ENCODE measurements at places on chromosomes 4 and X.
A peak's percentile ranks its signal among the peaks of the same experiment; 100 is the strongest.

DNA sequence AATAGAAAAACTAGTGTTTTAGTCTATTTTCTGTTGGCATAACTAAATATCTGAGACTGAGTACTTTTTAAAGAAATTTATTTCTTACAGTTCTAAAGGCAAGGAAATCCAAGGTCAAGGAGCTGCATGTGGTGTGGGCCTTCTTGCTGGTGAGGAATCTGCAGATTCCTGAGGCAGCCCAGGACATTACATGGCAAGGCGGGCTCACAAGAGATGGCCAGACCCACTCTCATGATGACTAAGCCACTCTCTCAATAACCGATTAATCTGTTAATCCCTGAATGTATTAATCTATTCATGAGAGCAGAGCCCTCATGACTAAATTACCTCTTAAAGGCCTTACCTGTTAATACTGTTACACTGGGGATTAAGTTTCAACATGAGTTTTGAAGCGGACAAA is 340.8 kb downstream of the GRXCR1 start:
- DNase-seq, result no peak

DNA sequence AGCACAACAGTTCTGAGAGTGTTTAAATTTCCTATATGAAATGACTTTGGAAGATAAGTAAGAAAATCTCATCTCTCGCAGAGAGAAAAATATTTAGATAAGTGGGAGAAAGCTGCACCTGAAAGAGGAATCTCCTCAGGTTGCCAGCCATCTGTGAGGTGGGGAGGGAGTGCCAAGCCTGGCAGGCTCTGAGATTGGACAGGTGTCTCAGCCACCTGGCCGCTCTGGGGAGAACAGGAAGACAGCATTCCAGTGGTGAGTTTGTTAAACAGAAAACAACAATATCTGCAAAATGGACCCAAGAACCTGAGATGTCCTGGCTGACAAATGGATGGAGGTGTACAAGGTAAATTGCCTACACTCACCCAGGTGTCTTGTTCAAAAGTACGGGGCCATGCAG is 31.3 kb downstream of the EMCN start:
- no peak for DNase-seq

- DNase-seq, result peak; percentile 46
These were observed 854 bp downstream of the RNF113A start for GRCh38 chrX:119870626-119871131.

GRCh38 chrX:26557691-26558321 is 341.8 kb downstream of the MAGEB5 start:
- no peak for DNase-seq

- no peak for DNase-seq
These were observed 49.2 kb downstream of the FGFRL1 start for GRCh38 chr4:1060621-1061020.

GRCh38 chr4:1720163-1720983 is 750 bp downstream of the TMEM129 start:
- peak; percentile 33 for DNase-seq

GRCh38 chrX:110180176-110180927 is 137.5 kb downstream of the AMMECR1 start:
- DNase-seq, result no peak

GRCh38 chrX:17030580-17031270 is 84.3 kb downstream of the REPS2 start:
- DNase-seq, result no peak

- no peak for DNase-seq
These were observed 76.5 kb downstream of the RELL1 start for GRCh38 chr4:37609626-37610025.

GRCh38 chr4:108393890-108394472 is 225.2 kb upstream of the LEF1 start:
- no peak for DNase-seq

GRCh38 chrX:39304746-39305145 is 503.5 kb downstream of the MID1IP1 start:
- no peak for DNase-seq

DNA sequence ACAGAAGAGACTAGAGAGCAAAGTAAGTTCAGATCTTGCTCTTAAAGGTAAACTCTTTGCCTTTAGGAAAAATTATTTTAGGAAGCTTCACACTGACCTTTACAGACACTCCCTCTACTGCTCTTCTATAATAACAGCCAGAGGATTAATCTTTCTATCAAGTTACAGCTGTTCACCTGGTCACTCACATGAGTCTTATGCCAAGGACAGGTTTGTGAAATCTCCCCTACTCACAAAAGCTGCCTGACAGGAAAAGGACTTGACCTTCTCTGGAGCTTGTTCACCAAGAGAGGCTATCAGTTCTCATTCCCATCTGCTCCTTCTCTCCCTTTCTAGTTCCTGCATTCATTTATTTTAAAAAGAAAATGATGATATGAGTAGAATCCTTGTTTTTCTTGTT is 117.3 kb downstream of the C4orf51 start:
- no peak for DNase-seq

DNA sequence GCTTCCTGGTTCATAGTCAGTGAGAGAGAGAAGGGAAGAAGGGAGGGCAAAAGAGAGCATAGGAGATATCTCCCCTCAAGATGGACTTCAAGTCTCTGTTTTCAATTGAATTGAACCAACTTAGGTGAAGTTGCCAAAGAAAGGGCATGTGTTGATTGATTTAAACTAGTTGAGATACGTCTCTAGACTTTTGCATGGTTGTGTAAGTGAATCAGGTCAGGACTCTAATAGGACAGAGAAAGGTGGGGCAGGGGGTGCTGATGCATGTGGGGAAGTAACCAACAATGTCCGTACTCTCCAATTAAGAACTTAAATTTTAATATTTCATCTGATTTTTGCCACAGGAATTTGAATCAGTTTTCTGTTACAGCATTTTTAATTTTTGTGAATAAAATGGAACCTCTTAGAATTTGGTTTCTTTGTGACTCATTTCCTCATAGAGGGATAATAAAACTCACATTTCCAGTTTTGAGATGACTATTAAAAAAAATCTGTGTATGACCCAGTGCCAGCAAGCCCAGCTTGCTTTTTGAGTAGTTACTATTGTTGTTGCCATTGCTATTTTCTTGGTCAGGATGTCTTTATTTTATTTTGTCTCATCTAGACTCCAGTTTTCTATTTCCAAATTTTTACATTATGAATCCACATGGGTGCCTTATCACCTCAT is 37.3 kb downstream of the SLIT2 start:
- DNase-seq, result no peak

DNA sequence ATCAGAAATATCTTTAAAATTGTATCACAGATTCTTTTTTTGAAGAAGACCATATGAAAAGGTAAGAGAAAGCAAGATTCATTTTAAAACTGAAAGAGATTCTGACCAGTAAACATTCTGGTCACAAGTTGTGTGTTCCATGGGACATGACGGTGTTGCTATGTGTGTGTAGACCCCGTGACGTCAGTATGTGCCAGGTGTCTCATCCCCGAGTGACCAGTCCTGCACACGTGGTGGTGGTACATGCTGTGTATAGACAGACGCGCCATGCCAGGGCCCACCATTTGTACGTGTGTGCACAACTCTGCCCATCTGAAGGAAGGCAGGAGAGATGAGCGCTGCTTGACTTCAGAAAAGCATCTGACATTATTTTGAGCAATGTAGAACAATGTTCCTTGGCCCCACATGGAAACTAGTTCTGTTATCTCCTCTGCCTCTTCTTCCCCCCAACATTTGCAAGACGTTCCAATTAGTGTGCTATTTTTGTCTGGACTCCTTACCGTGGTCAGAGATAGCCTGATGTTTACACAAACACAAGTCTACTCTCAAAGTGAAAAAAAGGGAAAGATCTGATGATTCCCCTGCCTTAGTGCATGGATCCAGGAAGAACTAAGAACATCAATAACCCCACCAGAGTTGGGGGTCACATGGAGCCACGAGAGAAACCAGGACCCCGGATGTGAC is 51.2 kb downstream of the IRF2 start:
- DNase-seq, result no peak

- DNase-seq, result no peak
These were observed 66.6 kb downstream of the USP38 start for GRCh38 chr4:143251348-143251747.
